NCI-H526 treated with DMSO at 0.1 percent for 48 hours (cell line): ENCODE measurements at places on chromosomes 11 and 22.

DNA sequence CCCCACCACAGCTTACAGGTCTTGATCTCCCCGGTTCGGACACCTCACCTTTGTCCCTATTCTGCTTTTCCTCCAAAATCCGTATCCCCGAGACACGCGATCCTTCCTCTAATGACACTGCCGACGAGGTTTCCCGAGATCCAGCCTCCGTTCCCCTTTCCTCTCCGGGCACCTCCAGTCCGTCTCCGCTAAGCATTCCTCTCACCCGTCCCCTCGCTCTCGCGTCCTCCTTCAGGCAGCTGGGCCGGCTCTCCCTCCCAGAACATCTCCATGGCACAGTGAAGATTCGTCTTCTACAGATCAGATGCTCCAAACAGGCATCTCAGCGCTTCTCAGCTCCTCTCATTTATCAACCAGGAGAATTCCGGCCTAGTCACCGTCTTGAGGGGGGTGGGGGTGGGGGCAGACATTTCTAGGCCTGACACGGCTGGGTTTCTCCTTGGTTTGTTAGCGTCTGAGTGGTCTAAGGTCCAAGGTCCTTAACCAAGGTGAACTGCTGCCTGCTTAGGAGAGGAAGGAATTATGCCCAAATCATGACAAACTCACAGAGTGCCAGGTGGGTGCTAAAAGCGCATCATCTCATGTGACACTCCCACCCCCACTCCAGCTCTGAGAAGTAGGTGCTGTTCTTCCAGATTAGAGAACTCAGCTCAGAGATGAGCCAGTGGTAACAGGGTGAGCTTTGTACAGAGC is at the start of gene SPTBN2:
TSS of gene SPTBN2 (minus strand) at position 524 of the 693 bp plus-strand sequence. CDS start 7,976 bp downstream, outside the sequence.
- peak; percentile 32 for DNase-seq

DNA sequence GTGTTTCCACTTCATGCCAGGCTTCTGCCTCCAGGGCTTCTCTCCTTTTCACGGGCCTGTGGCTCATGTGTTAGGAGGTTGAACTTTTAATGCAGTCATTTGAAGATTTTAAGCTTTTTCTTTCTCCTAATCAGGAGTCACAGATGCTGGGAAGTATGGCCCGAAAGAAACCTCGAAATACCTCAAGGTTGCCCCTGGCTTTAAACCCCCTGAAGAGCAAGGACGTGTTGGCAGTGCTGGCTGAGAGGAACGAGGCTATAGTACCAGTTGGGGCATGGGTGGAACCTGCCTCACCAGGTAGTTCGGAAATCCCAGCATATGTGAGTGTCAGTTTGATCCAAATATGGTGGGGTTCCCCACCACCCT is 571 bp downstream of the CCDC15 start:
- no peak for DNase-seq

GRCh38 chr22:25742918-25743708 is 1.1 kb downstream of the MYO18B start:
- no peak for DNase-seq

DNA sequence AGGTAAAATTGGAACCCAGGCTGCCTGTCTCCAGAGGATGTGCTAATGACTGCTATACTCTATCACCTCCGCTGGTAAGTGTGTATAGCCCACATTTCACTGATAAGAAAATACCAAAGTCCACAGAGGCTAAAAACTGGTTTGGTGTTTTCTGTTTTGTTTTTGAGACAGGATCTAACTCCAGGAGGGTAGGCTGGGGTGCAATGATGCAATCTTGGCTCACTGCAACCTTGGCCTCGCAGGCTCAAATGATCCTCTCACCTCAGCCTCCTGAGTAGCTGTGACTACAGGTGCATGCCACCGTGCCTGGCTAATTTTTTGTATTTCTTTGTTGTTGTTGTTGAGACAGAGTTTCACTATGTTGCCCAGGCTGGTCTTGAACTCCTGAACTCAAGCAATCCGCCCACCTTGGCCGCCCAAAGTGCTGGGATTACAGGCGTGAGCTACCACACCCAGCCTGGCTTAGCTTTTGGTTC is 409.8 kb downstream of the LARGE1 start:
- DNase-seq = no peak

- DNase-seq = no peak
These were observed 112.8 kb downstream of the TRPC6 start for GRCh38 chr11:101470881-101471520.

- no peak for DNase-seq
These were observed 1.0 kb downstream of the SUN2 start for GRCh38 chr22:38754751-38755154.

GRCh38 chr11:68312780-68313573 is 586 bp downstream of the LRP5 start:
- DNase-seq = no peak
